ENCODE measurements at places on chromosomes 2 and 18. TPM values are rescaled to one million over a fixed set of nuclear protein-coding genes. Genes with fewer than 3 reads are reported as not detected.

Gene PAIP2B
- total RNA-seq = 4.2 TPM

Gene EMX1
- total RNA-seq = not detected

- no peak for DNase-seq
Observed at GRCh38 chr2:221437056-221437455, 135.0 kb downstream of the EPHA4 start.

DNA sequence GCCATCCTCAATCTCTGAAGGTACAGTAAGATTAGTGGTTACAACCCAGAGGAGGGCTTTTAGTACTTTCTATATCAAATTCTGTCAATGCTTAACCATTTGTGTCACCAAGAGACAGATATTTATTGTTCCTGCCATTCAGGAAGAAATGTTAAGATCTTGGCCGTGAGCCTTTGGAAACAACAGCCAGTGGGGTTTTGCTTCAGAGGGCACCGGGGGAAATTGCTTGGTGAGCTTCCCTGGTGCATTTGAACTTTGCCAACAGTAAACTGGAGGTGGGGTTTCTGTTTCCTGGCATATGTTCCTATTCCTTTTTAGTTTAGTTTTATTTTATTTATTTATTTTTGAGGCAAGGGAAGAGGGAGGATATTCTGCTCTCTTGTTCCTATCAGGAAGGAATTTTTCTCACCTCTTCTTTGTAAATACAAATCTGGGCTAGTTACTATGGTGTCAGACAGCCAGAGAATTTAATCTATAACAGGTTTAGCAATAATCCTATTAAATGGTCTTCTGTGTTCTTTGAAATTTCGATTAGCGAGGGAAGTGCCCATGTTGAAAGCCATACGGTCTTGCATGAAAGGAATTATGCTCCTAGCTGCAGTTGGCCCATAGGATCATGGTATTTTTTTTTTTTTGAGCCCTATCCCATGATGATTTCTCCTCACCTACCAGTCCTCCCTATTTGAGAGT, 95.7 kb downstream of the MAIP1 start:
- DNase-seq = no peak

GRCh38 chr2:213757525-213757924, 473.3 kb downstream of the SPAG16 start:
- no peak for DNase-seq
